Stimulated activated CD8-positive, alpha-beta memory T cell treated with anti-CD3 and anti-CD28 coated beads, Interleukin-4, amount 100 ng/mL, for 4 hours (primary cell): ENCODE measurements at places on chromosomes 13 and 19.

DNA sequence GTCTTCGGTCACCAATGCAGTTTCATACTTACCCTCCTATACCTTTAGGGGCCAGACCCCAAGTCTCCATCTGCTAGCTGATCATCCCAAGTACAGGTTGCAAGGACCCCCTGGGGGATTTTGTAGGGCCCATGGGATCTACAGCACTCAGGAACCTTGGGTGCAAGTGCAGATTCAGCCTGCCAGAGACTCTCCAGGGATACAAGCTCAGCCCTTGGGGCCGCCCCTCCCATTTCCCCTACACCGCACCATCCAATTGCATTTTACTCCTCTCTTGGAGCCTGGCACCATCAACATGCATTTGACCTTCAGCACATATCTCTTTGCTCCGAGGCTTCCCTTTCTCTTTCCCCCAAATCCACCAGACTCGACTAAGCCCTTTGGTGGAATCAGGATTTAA lies 154.7 kb upstream of the ZNF536 start:
- DNase-seq = no peak

DNA sequence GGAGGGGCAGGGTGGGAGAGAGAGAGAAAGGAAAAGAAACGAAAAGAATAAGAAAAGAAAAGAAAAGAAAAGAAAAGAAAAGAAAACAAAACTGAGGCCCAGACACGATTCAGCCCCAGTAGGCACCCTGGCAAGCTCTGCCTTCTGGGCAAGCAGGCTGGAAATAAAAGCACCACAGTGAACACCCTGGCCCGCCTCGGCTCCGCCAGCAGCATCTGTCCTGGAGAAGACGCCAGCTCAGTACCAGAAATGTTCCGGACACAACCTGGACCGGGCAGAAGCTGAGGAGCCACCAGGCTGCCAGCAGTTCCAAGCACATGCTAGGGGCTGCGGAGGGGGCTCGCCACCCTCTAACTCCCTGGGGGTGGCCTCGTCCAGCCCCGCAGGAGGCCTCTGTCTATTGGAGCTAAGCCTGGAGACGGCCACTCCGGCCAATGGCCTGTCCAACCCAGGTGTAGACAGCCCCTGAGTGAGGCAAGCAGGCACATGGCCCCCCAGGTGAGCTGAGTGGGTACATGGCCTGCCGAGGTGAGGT lies 11.4 kb upstream of the CPAMD8 start:
- no peak for DNase-seq

GRCh38 chr13:52921194-52921593 lies 72.8 kb upstream of the PCDH8 start:
- DNase-seq = no peak

DNA sequence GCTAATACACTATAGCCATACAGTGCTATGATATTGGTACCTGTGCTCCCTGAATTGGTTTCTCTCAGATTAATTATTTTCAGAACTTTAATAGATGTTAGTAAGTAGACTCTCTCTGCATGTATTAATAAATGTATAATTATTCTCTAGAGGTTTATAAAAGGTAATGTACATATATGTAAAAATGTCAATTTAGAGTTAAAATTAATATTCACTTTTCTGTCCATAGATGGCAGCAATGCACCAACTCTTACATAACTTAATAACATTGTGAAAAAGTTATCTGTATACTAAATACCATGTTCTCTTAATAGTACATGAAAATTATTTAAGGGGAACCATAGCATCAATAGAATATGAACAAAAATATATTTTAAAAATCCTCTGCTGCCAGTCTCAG lies 515.0 kb upstream of the KLHL1 start:
- no peak for DNase-seq

GRCh38 chr13:27372896-27373295 lies 51.5 kb upstream of the GTF3A start:
- DNase-seq = no peak

GRCh38 chr13:19927117-19927748 lies 31.3 kb upstream of the ZMYM2 start:
- no peak for DNase-seq

- DNase-seq = no peak
Observed at GRCh38 chr13:46893221-46893740, 3.6 kb downstream of the HTR2A start.

GRCh38 chr19:40444000-40444824 lies at the start of gene SERTAD3:
Gene SERTAD3, minus strand, starts transcription at chr19:40444335. Its CDS starts 2,255 bp downstream, at chr19:40442080.
- DNase-seq = peak; percentile 95

DNA sequence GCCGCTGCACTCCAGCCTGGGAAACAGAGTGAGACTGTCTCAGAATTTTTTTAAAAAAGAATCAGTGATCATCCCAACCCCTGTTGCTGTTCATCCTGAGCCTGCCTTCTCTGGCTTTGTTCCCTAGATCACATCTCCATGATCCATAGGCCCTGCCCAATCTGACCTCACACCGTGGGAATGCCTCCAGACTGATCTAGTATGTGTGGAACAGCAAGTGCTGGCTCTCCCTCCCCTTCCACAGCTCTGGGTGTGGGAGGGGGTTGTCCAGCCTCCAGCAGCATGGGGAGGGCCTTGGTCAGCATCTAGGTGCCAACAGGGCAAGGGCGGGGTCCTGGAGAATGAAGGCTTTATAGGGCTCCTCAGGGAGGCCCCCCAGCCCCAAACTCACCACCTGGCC lies at the start of gene KLK2:
Gene KLK2 (plus strand): TSS at position 384 of the 400 bp plus-strand sequence. CDS start 35 bp downstream, outside the sequence.
- no peak for DNase-seq

GRCh38 chr19:44960906-44961728 lies 5.9 kb downstream of the CLPTM1 start:
- DNase-seq = no peak

- DNase-seq = no peak
Observed at GRCh38 chr13:22077205-22077683, 406.4 kb downstream of the FGF9 start.

GRCh38 chr13:112240076-112240475 lies 136.1 kb upstream of the SPACA7 start:
- no peak for DNase-seq

- no peak for DNase-seq
Observed at GRCh38 chr19:31459430-31459829, 110.2 kb upstream of the TSHZ3 start.

GRCh38 chr13:85538957-85539356 lies 260.3 kb downstream of the SLITRK6 start:
- DNase-seq = no peak

GRCh38 chr13:46631179-46631542 lies 78.2 kb downstream of the LRCH1 start:
- no peak for DNase-seq

DNA sequence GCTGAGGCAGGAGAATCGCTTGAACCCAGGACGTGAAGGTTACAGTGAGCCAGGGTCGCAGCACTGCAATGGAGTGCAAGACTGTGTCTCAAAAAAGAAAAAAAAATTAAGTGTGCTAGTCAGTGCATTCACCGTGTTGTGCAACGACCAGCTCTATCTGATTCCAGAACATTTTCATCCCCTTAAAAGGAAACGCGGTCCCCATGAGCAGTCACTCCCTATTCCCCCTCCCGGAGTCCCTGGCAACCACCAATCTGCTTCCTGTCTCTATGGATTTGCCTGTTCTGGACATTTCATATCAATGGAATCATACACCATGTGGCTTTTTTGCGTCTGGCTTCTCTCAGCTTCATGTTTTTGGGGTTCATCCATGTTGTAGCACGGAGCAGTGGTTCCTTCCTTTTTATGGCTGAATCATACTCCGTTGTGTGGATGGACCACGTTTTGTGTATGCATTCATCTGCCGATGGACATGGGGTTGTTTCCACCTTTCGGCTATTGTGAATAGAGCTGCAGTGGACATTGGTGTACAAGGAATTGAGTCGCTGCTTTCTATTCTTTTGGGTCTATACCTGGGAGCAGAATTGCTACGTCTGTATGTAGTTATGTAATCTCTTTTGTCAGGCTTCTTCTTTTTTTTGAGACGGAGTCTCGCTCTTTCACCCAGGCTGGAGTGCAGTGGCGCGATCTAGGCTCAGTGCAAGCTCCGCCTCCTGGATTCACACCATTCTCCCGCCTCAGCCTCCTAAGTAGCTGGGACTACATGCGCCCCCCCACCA lies 19.8 kb downstream of the MYO9B start:
- DNase-seq = no peak

DNA sequence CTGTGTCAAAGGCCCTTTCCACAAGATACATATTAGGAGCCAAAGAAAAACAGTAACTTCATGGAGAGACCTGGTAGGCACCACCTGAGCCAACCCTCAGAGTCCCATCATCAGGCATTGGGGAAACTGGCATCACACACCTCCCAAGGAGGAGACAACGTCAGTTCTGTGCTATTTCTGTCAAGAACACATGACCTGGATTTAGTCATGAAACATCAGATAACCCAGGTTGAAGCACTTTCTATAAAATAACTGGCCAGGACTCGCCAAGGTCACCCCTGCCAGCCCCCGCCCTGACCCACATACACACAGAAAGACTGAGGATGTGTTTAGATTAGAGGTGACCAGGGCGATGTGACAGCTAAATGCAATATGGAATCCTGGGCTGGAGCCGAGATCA lies 35.6 kb downstream of the COL4A1 start:
- DNase-seq = no peak

GRCh38 chr19:30332445-30333234 lies 39.5 kb upstream of the ZNF536 start:
- no peak for DNase-seq

DNA sequence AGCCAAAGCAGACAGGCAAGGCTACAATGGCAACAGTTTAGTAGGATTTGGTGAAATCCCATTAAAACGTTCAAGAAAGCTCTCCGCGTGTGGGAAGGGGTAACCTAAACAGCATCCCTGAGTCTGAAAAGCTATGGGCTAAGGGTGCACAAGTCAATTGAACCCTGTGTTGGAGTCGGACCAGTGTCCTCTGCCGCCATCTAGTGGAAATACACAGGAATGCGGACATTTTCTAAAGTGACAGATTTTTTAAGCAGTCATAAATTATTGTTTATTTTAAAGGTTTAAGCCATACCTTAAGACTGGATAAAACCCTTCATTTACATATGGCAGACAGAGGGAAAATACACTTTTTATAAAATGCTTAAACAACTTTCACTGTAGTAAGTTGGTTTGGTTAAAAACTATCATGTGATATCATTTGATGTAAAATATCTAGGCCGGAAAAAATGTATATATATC lies 26.5 kb upstream of the LSM14A start:
- DNase-seq = no peak

DNA sequence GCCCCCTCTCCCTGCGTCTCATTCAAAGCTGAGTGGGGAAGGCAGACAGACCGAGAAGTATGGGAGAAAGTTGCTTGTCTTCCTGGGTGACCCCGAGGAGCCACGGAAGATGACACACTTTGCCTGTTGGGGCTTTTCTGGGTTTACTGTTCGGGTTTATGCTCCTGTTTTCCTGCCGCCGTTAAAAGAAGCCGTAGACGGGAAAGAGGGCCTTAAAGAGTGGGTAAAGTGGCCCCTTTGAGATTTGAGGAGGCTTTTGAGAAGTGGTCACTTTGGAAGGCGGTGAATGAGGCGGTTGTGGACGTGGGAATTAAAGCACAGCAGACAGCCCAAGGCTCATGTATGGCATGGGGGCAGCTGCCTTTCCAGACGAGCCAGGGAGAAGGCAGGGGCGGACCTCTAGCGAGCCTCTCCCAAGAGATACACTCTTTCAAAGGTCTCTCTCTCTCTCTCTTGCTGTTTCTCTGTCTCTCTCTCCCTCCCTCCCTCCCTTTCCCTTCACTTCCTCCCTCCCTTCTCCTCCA lies 493 bp upstream of the LHFPL6 start:
- DNase-seq = no peak

DNA sequence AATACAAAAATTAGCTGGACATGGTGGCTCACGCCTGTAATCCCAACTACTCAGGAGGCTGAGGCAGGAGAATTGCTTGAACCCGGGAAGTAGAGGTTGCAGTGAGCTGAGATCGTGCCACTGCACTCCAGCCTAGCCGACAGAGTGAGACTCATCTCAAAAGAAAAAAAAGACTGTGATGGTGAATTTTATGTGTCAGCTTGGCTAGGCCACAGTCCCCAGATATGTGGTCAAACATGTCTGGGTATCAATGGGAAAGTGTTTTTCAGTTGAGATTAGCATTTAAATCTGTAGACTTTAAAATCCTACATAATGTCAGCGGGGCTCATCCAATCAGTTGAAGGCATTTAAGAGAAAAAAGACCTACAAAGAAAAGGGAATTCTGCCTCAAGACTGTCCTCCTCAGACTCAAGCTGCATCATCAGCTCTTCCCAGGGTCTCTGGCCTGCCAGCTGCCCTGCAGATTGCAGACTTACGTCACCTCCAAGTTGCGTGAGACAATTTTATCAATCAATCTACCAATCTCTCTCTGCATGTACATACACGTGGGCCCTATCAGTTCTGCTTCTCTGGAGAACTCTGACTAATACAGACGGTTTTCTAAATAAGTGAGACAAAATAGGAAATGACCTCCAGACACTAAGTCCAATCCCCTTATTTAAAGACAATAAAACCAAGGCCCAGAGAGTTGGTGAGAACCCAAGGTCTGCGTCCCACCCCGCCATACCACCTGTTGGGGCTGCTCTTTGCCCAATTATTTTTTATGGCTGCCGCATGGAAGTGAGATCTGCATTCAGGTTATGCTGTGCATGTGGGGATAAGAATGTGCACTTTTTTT lies 99.2 kb downstream of the ABCC4 start:
- no peak for DNase-seq

- no peak for DNase-seq
Observed at GRCh38 chr13:36717017-36717416, 43.2 kb downstream of the SERTM1 start.

GRCh38 chr13:108226184-108226583 lies 8.0 kb downstream of the ABHD13 start:
- no peak for DNase-seq

- no peak for DNase-seq
Observed at GRCh38 chr13:28406733-28407266, 88.1 kb downstream of the FLT1 start.

DNA sequence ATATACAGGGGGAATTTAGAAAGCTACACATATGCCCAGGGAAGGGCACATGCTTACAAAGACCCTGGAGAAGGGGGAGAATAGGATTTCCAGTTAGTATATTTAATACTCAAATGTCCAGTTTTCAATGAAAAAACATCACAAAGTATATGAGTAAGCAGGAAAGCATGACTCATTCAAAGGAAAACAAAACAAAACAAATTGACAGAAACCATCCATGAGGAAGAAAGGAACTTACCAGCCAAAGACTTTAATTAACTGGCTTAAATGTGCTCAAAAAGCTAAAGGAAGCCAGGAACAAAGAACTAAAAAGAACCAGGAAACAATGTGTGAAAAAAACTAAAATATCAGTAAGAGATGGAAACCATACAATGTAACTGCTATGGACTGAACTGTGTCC lies 716.2 kb upstream of the ARGLU1 start:
- DNase-seq = no peak

DNA sequence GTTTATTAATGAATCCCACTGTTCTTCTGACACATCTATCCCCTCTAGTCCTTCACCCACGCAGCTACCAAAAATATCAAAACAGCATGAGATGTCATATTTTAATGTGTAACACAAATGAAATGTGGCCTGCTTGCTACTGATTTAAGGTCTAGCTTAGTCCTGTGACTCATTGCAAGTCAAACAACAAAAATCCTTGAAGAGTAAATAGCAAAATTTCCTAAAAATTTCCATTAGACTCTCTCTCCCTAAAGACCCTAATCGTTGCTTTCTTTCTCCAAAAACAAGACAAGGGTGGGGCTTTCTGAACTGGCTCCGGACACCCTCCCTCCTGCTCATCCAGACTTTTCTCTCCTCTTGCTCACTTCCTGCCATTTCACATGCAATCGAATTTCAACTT lies 99.9 kb upstream of the IPO5 start:
- no peak for DNase-seq

GRCh38 chr13:73168953-73169401 lies 110.2 kb downstream of the KLF5 start:
- no peak for DNase-seq
